ENCODE measurements at places on chromosomes 6 and 20.
A peak's percentile ranks its signal among the peaks of the same experiment; 100 is the strongest.

DNA sequence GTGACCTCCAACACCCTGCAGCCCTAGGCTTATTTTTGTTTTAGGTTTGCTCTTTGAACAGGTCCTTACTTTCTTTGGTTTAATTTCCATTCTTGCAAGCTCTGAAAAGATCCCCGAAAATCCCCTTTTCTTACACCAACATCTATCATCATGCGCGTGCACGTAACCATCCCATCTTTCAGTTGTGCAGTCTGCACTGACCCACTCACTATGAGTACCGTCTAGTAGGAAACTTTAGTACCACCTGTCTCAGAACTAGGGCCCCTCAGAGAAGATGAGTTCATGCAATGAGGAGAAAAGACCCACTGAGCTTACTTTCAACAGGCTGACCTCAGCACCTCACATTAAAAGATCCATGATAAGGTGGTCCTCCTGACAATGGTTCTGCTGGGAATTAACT, 120.6 kb upstream of the AGPAT4 start:
- DNase-seq = no peak

DNA sequence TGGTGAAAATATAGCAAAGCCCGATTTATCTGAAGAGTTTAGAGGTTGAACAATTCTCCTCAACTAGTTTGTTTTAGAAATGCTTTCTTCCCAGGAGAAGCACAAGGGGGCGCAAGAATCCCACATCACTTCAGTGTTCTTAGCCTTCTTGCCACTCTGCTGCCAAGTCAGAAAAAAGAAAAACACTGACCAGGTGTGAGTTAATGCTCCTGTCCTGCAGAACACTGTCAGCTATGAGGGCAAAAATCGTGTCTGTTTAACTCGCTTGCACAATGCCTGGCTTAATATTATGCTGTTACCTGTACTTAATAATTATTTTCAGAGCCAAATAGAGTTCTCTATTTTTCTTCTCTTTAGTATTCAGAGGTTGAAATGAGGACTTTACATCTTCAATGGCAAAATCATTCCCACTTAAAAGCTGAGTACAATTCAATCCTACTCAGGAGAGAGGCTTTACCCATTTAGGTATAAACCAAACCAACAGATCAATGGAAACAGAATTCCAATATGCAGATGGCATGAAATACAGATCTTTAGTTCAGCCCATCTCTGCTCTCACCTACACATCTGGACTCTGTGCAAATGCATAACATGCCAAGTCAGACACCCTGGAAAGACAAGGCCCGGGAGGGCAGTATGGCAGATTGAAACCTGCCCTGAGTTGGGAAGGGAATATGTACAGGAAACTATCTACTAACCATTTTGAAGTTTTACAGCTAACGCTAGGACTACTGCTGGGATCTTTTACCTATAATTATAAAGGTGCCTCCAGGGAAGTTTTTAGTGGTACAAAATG, 71.4 kb upstream of the TULP1 start:
- DNase-seq = peak; percentile 31

- no peak for DNase-seq
Observed at GRCh38 chr6:131802347-131802746, 5.5 kb upstream of the ENPP1 start.

- DNase-seq = no peak
Observed at GRCh38 chr6:149544646-149545257, 1.1 kb downstream of the PPIL4 start.

- no peak for DNase-seq
Observed at GRCh38 chr6:156175971-156176421, 601.2 kb upstream of the ARID1B start.

- no peak for DNase-seq
Observed at GRCh38 chr20:1189827-1190226, 5.0 kb upstream of the TMEM74B start.

Measured in stimulated activated CD8-positive, alpha-beta memory T cell treated with anti-CD3 and anti-CD28 coated beads, Interleukin-12 subunit alpha, Interleukin-12 subunit beta, amount 100 ng/mL, for 4 hours (primary cell).